ENCODE measurements at places on chromosomes 7 and 10.

GRCh38 chr7:116702046-116702785 lies 30.2 kb downstream of the MET start:
- no peaks in the 10 kb centered on the region for H3K4me1 ChIP-seq
- H3K36me3 ChIP-seq = no peaks in the 10 kb centered on the region
- no peak overlapping the region for H3K4me3 ChIP-seq
- H3K27me3 ChIP-seq = peaks cover 4% of the 10 kb centered on the region
- H3K27ac ChIP-seq = no peak overlapping the region

DNA sequence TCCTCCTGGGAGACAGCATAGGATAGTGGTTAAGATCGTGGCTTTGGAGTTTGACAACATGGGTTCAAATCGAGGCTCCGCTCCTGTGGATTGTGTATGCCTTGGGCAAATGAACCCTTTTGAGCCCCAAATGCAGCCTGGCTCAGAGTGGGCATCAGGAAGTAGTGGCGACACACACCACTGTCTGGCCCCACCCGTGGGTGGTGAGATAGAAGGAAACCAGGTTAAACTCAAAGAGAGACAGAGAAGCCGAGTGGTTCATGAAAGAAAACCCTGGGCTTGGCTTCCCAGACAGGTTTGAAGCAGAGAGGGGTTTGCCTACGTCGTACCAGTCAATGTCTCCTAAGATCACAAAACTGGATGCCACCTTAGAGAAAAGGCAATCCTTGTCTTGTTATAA lies 57.7 kb downstream of the PRTFDC1 start:
- peak; percentile 26 for DNase-seq
- H3K36me3 ChIP-seq = peaks cover 2% of the 10 kb centered on the region
- no peaks in the 10 kb centered on the region for H3K27me3 ChIP-seq
- peaks cover 53% of the 10 kb centered on the region for H3K4me1 ChIP-seq

DNA sequence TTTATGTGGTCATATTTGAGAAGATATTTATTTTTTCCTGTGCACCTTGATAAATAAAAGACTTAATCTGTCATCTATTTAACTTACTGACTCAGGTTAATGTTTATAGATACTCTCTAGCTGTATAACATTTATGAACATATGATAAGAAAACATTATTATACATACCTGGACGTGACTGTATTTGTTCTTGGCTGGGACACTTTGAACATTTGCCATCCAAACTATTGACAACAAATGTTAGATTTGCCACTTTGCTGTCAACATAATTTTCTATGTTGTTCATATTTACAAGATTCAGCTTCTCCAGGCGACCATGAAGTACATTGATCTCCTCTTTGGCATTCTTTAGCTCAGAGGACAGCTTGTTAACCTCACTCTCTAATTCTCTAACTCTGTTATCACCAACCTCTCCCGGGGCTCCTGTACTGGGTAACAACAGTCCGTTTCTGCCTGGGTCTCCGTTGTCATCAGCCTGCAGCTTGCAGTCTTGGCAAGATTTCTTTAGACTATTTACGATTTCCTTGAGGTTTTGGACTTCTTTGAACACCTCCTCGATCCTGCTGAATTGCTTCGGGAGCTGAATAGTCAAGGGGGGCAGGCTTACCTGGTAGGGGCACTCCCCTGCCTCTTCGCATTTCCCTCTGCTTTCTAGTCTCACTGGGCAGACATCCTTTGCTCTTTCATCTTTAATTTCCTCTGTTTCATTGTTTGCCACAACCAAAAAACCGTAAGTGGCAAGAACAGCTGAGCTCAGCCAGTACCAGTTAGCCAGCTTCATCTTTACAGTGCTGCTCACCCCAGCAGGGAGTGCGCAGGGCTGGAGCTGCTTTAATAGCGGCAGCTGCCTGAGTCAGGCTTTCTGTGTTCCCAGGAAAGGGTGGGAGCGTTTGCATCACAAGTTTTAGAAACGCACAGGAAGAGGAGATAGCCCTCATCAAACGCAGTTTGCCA lies at the start of gene FGL2:
TSS of gene FGL2 (minus strand) at position 807 of the 954 bp plus-strand sequence. CDS start at position 781, 26 bp downstream.
- DNase-seq = peak; percentile 19
- H3K27ac ChIP-seq = peak within 1 kb of the TSS; percentile 63
- no peaks in the 10 kb centered on the region for H3K36me3 ChIP-seq
- peaks cover 28% of the 10 kb centered on the region for H3K4me1 ChIP-seq
- no peaks in the 10 kb centered on the region for H3K27me3 ChIP-seq
- peak within 1 kb of the TSS; percentile 79 for H3K4me3 ChIP-seq

DNA sequence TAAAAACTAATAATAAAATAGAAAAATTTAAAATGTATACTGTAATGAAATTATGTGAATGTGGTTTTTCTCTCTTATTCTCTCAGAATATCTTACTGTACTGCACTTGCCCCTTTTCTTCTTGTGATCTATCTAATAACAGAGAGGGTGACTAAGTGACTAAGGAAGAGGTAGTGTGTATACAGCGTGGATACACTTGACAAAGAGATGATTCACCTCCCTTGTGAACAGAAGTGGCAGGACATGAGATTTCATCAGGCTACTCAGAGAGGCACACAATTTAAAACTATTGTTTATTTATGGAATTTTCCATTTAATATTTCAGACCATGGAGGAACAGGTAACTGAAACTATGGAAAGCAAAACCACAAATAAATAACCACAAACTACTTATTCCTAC lies 806.6 kb upstream of the GHITM start:
- no peak for DNase-seq
- no peaks in the 10 kb centered on the region for H3K36me3 ChIP-seq
- H3K27me3 ChIP-seq = no peaks in the 10 kb centered on the region
- no peak overlapping the region for H3K4me3 ChIP-seq
- no peak overlapping the region for H3K27ac ChIP-seq

DNA sequence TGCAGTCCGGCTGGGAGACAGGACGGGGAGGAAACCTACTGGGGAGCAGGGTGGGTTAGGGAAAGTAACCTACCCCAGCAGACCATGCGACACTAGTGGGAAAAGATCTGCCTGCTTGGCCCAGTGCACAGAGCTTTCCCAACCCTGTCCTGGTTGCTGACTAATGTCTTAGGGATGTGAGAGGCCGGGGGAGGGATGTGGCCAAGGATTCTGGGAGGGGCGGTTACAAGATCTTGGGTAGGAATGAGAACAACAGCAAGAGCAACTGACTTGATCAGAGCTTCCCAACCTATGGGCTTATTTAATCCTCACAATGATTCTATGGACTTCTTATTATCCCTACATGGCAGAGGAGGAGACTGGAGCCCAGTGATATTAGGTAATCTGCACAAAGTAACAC lies 24.0 kb upstream of the EIF5AL1 start:
- H3K36me3 ChIP-seq = no peaks in the 10 kb centered on the region
- H3K4me3 ChIP-seq = no peak overlapping the region
- no peaks in the 10 kb centered on the region for H3K4me1 ChIP-seq
- H3K27me3 ChIP-seq = no peaks in the 10 kb centered on the region

GRCh38 chr10:88062798-88063472 lies 199.5 kb downstream of the PTEN start:
- DNase-seq = no peak
- H3K27me3 ChIP-seq = peaks cover 1% of the 10 kb centered on the region
- H3K27ac ChIP-seq = no peak overlapping the region
- H3K36me3 ChIP-seq = peaks cover 2% of the 10 kb centered on the region

DNA sequence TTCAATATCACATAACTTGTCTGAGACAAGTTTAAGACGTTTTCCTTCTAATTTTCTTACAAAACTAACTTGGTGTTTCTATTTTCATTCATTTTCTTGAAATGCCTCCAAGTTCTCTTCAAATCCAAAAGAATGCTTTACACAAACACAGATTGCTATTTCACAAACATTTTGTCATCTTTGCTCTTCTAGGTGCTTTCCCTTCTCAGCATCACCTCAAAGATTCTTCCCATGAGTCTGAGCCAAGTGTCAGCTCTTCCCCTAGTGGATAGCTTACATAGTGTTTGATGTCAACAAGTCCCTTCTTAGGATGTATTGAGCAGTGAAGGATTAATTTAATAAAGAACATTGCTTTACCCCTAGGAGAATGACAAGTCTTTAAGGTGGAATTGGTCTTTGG lies 38.1 kb upstream of the SEMA3A start:
- no peak for DNase-seq
- no peak overlapping the region for H3K4me3 ChIP-seq
- H3K27me3 ChIP-seq = no peaks in the 10 kb centered on the region

DNA sequence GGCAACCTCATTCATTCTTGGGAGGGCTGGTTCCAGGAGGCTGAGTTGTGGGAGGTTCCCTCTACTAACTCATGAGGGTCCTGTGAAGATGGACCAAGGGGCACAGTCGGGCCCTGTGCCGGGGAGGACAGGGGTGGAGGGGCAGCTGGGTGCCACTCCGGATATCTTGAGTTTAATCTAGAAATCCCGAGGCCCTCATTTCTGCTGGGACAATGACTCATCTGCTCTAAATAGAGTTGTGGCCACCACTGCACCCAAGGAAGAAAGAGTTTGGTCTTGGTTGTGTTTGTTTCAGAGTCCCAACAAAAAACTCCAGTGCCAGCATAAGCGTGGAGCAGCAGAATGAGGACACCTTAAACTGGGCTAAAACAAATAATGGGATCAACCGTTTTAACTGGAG lies 82.4 kb downstream of the EBF3 start:
- no peak for DNase-seq
- peaks cover 4% of the 10 kb centered on the region for H3K27me3 ChIP-seq
- no peaks in the 10 kb centered on the region for H3K36me3 ChIP-seq
- H3K4me3 ChIP-seq = no peak overlapping the region

DNA sequence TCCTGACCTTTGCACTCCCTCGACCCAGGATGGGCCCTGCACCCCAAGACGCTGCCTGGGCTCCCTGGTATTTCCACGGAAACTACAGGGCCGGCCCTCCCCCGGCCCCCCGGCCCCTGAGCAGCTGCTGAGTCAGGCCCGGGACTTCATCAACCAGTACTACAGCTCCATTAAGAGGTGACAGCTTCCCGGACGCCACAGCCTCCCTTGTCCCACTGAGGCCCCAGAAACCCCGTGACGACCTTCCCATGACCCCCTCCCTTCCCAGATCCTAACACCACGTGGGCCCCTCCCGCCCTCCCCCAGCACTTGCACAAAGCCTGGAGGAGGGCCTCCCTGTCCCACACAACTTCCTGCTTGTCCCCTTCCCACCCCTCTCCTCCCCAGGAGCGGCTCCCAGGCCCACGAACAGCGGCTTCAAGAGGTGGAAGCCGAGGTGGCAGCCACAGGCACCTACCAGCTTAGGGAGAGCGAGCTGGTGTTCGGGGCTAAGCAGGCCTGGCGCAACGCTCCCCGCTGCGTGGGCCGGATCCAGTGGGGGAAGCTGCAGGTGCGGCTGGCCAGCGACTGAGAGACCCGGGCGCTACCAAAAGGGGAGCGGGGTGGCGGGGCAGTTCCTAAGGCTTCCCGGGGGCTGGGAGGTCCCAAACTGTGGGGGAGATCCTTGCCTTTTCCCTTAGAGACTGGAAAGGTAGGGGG lies 5.7 kb downstream of the NOS3 start:
- H3K36me3 ChIP-seq = no peaks in the 10 kb centered on the region
- H3K4me3 ChIP-seq = no peak overlapping the region
- peaks cover 4% of the 10 kb centered on the region for H3K27me3 ChIP-seq
- H3K4me1 ChIP-seq = peaks cover 21% of the 10 kb centered on the region
- DNase-seq = no peak

DNA sequence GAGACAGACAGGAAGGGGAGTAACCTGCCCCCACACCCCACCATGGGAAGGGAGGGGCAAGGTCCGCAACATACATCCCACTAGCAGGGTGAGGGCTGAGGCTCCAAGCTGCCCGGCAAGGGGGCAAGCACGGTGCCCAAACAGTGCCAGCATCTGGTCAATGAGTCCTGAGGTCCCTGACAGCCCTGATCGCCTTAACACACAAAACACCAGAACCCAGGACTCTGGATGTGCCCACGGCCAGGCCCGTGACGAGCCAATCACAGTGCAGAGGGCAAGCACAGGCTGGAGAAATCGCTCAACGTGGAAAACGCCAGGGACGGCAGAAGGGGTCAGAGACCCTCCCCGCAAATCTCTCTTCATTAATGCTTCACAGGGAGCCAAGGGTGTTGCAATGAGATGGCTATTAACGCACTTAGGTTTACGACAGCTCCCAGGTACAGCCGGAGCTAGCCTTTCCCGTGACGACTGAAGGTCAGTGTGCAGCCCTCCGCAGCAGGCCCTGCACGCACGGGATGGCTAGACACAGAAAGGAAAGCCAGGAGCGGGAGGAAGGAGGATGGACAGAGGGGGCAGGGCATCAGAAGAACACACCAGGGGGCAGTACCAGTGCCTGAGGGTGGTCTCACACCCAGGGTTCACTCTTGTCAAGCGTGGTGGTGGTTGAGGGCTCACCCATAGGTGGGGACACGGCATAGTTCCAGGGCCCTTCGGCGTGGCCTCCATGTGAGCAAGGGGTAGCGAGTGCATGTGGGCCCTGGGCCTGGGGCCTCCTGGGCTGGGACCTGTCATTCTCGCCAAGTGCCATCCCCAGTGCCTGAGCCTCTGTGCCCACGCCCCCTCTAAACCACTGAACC lies 220.5 kb downstream of the MAD1L1 start:
- no peaks in the 10 kb centered on the region for H3K4me1 ChIP-seq
- no peaks in the 10 kb centered on the region for H3K27me3 ChIP-seq
- peaks cover 4% of the 10 kb centered on the region for H3K36me3 ChIP-seq

GRCh38 chr7:106793015-106793975 lies 71.8 kb upstream of the PIK3CG start:
- peaks cover 4% of the 10 kb centered on the region for H3K36me3 ChIP-seq
- peaks cover 4% of the 10 kb centered on the region for H3K4me1 ChIP-seq
- no peak overlapping the region for H3K4me3 ChIP-seq
- peak; percentile 48 for DNase-seq
- no peak overlapping the region for H3K27ac ChIP-seq

DNA sequence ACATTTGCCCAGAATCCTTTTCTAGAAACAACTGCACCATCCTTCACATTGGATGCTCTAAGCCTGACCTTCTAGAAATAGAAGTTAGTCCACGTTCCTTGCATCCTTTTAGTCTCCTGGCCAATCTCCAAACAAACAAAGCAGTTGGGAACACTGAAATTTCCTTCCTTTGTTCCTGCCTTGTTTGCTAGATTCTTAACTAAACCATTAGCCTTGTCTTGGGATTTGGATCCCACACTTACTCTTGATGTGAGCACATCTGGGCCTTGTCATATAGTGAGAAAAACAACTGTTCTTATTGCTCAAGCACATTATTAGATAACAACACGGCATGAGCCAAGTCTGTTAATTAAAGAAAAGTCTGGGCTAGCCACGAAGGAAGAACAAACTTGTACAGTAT lies 319.3 kb upstream of the GHITM start:
- no peak for DNase-seq
- no peaks in the 10 kb centered on the region for H3K36me3 ChIP-seq
- no peaks in the 10 kb centered on the region for H3K27me3 ChIP-seq

DNA sequence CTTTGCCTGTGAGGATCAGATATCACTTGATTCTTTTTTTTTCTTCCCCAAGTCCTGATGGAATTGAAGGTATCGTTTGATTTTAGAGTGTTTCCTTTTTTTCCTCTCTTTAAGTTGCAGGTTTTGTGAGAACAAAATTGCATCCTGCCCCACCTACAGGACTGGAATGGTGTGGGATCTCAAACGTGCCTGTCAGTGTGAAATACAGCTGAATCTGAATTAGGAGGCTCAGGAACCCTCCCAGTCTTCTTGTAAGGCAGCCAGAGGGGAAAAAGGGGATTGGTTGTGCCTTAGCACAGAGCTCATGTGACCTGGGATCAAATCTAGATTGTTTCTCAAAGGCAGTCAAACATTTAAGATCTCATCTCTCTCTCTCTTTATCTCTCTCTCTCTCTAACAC lies 32.7 kb upstream of the KLHL7 start:
- H3K4me3 ChIP-seq = no peak overlapping the region
- peaks cover 5% of the 10 kb centered on the region for H3K27me3 ChIP-seq
- DNase-seq = no peak
- no peak overlapping the region for H3K27ac ChIP-seq
- H3K36me3 ChIP-seq = no peaks in the 10 kb centered on the region
- no peaks in the 10 kb centered on the region for H3K4me1 ChIP-seq
